ENCODE measurements at places on chromosomes 2 and 18.

DNA sequence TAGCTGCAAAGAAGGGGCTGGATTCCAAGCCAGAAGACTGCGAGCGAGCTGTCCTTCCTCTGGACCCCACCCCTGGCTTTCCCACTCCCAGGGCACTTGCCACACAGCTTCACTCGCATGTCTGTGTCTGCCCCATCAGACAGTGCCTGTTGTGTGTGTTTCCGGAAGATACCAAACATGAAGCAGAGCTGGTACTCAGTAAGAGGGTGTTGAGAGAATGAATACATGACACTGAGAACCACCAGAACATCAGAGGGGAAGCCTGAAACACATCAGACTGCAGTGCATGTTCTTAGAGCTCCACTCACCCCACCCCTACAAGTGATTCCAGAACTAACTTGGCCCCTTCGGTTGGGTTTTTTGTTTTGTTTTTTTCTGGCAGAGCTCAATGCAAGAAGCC, 181.5 kb downstream of the TTC32 start:
- no peak for DNase-seq

DNA sequence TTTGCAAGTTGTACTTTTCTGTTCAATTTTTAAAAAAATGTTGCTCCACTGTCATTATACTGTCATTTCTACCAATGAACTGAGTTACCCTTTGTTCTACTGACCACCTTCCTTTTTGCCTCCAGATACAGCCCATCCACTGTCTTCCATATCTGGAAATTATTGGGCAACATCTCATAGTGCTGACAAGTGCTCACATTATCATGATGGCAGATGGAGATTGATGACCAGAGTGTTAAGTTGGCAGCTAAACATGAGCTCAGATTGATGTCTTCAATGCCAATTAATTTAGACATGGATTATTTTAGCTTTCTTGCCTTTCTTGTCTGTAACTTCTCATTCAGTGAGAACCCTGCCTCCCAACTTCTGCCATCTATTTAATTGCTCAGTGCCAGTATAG, 76.6 kb downstream of the KIAA1328 start:
- DNase-seq = no peak

DNA sequence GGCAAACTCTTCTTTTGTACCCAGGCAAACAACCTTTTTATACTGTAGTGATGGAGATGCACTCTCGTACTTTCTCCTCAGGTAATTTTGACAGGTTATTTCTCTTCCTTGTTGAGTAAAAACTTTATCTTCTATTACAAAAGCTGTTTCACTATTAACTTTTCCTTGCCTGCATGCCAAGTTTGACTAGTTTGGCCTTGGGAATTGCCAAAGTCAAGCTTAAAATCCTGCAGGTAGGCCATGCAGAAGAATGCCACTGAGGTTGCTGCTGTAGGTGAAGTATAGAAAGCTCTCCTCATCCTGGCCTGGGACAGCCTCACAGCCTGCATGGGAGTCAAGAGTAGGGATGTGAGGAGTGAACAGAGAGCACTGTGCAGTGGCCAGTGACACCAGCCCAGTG, 1293.5 kb upstream of the CHAC2 start:
- no peak for DNase-seq

DNA sequence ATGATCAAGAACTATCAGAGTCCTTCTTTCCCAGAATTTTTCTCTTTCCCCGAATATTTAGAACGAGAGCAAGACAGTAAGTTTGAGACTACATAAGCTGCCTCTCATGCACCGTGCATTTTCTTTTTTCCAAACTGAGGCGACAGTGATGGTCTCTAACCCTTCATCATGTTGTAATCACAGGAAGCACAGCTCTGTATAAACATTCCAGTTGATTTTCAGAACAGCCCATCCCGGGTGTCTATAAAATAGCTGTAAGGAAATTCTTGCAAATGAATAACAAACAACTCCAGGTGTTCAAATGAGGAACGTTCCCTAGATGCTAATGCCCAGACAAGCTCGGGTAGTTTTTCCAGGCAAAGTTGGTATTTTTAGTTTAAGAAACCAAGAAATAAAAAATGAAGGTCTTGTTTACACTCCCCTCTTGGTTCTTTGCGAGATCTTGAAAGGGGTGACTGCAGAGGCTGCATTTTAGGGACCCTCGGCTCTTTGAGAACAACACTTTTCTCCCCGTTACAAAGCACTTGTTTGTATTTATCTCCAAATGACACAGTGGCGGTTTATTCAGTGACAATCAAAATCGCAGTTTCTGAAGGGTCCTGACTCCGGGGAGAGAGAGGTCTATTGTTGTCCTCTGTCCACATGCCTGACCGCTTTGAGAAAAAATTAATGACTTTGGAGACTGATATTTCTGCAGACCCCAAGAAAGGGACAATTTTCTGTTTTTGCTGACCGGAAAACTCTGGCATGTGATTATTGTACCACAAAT, 101.1 kb upstream of the NCK2 start:
- DNase-seq = no peak

- DNase-seq = no peak
Observed at GRCh38 chr2:64354857-64355680, 98.9 kb upstream of the LGALSL start.

DNA sequence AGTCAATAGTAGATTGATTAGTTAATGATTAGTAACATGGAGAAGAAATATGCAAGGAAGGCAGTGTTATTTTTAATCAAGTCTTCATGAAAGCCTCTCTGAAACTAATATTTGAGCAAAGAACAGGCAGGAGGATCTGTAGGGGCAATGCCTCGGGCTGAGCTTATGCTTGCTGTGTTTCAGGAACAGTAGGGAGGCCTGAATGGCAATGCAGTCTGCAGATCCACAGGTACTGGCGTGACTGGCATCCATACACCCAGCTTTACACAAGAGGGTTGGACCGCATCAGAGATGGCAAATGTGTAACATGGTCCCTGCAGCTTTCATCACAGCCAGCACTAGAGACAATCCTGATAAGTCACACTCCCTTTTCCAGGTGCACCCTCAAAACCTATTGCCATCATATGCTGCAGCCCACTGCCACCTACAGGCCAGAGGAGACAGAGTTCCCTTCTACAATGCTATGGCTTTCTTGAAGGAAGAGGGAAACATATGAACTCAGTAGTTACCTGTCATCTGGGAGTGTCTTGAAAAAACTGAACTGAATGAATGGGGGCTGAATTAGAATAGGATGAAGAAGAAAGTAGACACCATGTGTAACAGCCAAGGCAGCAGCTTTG, 582.4 kb upstream of the RAB6C start:
- DNase-seq = no peak

- no peak for DNase-seq
Observed at GRCh38 chr18:77208964-77209363, 40.7 kb upstream of the GALR1 start.

- no peak for DNase-seq
Observed at GRCh38 chr2:106012001-106012590, 182.0 kb downstream of the UXS1 start.

- no peak for DNase-seq
Observed at GRCh38 chr2:30331038-30331437, 99.7 kb downstream of the LBH start.

- DNase-seq = no peak
Observed at GRCh38 chr2:216222650-216223352, 113.7 kb downstream of the XRCC5 start.

- DNase-seq = no peak
Observed at GRCh38 chr18:21330122-21330701, 88.2 kb downstream of the GREB1L start.

DNA sequence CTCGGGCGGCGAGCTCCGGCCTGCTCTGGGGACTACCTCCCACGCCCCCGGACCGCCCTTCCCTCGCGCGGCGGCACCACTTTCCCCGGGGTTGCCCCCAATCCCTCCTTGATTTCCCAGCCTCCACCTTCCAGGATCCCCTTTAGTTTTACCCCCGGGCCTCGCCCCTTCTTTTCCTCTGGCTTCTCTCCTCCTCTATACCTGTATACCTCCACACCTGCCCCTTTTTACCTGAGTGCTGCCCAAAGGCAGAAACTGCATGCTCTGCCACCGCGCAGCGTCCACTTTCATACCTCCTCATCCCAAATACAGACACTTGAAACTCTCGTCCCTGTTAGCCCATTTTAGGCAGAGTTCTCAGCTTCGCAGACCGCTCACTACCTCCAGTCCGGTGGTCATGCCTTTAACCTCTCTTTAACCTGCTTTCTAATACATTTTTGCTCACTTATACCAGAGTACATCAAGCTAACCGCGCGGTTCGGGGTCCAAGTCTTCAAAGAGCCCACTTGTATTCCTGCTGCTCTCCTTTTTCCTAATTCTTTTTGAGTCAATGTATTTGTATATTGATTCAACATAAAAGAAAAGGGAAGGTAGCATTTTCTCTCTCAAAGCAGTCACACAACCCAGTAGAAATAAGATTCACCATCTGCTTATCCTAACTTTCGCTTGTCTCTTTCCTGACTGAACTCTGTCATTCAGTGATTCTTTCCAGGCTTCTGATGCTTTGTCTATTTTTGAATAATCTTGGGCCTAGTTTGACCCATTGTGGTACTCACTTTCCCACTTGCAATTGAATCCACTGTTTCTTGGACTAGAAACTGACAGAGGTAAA, 901 bp downstream of the SPOPL start:
- DNase-seq = no peak

GRCh38 chr2:78870343-78870967, 155.0 kb upstream of the REG3G start:
- DNase-seq = no peak

- DNase-seq = no peak
Observed at GRCh38 chr2:231765496-231765929, 15.6 kb downstream of the PDE6D start.

DNA sequence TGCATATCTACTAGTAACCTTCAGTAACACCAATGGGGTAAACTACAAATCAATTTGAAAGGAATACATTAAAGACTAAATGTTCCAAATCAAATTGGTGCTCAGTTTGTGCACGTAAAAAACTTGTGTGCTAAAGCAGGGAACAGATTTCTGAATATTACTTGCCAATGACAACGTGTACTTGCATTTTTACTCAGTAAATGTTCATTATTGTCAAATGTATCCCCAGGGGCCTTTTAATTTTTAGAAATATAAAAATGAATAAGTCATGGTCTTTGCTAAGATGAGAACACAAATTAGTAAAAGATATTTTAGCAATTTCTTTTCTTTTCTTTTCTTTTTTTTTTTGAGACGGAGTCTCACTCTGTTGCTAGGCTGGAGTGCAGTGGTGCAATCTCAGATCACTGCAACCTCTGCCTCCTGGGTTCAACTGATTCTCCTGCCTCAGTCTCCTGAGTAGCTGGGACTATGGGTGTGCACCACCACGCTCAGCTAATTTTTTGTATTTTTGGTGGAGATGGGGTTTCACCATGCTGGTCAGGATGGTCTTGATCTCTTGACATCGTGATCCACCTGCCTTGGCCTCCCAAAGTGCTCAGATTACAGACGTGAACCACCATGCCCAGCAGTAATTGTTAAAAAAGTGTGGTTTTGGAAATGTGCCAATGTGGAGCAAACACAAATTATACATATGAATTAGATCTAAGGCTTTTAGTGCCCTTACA, 52.6 kb downstream of the PMAIP1 start:
- no peak for DNase-seq

GRCh38 chr2:114769110-114769509, 326.7 kb downstream of the DPP10 start:
- no peak for DNase-seq

- DNase-seq = no peak
Observed at GRCh38 chr2:196696423-196697079, 57.0 kb downstream of the CCDC150 start.

GRCh38 chr2:157790780-157791179, 85.3 kb downstream of the ACVR1 start:
- DNase-seq = no peak

DNA sequence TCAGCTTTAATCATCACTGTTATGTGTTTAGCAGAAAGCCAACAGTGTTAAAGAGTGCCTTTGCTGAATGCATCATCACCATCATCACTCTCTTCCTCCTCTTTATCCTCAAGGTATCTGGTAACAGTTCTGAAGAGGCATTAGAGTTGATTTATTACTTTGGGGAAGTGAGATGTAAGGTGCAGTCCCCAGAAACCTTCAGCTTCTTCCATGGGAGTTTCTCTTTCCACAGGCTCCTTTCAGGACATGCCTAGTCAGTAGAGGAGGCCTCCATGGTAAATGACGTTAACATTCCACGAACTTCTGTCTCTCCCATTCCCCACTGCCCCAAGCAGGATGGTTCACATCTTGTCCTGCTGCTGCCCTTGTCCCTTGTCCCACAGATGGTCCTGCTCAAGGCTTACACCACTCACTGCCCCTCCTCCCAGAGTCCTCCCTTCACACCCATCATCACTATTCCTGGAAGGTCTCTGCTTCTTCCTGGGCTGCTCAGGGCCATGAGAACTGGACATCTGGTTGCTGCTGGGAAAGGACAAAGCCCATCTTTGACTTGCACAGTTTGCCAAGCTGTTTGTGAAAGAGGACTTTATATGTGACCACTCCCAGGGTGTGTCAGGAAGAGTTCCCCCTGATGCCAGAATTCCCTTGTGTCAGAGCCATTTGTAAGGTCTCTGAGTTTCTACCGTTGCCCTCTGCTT, 5.3 kb upstream of the REG1A start:
- no peak for DNase-seq

- DNase-seq = no peak
Observed at GRCh38 chr2:236525411-236525997, 44.1 kb upstream of the ACKR3 start.

- no peak for DNase-seq
Observed at GRCh38 chr2:171347591-171348032, 86.2 kb downstream of the METTL8 start.

DNA sequence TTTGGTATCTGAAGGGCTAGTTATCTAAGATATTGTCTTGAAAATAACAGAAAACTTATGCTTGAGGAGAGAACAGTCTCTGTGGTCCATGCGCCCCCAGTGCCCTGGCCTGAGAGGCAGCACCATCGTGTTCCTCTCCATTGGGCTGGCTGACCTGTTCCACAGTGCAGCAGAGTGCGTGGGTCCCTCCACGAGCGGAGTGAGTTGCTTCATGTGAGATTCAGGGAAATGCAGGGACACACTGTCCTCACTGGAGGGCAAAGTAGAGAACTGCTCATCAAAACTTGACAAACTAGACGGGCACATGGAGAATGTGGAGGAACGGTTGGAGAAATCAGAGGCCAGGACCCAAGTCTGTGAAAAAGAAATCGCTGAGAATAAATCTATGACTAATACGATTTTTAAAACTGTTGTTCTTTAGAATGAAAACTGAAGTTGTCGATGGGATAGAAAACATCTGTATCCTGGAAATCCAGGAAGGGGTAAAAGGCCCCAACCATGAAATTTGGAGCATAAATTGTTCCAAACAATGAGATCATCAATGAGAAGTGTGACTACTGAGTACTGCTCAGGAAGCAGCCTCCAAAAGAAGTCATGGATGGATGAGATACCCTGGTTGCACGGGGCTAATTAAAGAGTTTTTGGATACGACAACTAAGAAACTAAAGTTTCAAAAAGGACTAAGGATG, 58.1 kb downstream of the REV1 start:
- no peak for DNase-seq
